Mammary epithelial cell (primary cell): ENCODE measurements at places on chromosomes 6 and 20. TPM values are rescaled to one million over a fixed set of nuclear protein-coding genes. Genes with fewer than 3 reads are reported as not detected.

GRCh38 chr20:63309261-63310071 lies 16.5 kb downstream of the COL20A1 start:
- DNase-seq = no peak

GRCh38 chr6:149990661-149991471 lies 27.1 kb downstream of the ULBP1 start:
- DNase-seq = no peak

DNA sequence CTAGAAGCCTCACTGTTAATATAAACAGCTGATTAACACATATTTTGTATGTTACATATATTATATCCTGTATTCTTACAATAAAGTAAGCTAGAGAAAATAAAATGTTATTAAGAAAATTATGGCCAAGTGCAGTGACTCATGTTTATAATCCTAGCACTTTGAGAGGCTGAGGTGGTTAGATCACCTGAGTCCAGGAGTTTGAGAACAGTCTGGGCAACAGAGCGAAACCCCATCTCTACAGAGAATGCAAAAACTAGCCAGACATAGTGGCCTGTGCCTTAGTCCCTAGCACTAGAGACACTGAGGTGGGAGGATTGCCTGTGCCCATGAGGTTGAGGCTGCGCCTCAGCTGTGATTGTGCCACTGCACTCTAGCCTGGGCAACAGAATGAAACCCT lies 81.9 kb downstream of the NCOA3 start:
- no peak for DNase-seq

DNA sequence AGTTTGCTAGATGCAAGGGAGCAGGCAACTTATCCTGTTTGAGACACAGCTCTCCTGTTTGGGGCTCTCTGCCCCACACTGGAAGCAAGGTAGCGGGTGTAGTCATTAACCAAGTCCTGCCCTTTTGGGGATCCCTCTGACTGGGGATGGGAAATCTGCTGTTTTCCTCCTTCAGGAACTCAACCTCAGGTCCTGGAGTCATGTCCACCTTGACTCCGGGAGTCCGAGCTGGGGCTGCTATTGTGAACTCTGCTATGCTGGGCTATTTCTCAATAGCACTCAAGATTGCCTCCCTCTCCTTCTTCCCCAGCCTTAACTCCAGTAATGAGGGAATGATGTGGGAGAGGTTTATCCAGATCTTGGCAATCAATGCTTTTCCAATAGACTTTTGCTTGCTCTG lies 54.1 kb upstream of the CHD6 start:
- no peak for DNase-seq

DNA sequence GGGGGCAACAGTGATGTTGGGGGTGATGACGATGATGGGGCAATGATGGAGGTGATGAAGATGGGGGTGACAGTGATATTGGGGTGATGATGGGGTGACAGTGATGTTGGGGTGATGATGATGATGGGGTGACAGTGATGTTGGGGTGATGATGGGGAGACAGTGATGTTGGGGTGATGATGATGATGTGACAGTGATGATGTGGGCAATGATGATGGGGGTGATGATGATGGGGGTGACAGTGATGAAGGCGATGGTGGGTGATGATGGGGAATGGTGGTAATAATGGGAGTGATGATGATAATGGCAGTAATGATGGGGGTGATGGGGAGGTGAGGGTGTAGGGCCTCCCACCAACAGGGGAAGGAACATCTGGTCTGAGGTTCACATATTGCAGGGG lies 150.6 kb downstream of the ERMARD start:
- DNase-seq = no peak

GRCh38 chr6:15501826-15502445 lies 160.9 kb downstream of the DTNBP1 start:
- no peak for DNase-seq

- DNase-seq = no peak
Measured at GRCh38 chr6:167559675-167560479, 235.0 kb downstream of the TTLL2 start.

DNA sequence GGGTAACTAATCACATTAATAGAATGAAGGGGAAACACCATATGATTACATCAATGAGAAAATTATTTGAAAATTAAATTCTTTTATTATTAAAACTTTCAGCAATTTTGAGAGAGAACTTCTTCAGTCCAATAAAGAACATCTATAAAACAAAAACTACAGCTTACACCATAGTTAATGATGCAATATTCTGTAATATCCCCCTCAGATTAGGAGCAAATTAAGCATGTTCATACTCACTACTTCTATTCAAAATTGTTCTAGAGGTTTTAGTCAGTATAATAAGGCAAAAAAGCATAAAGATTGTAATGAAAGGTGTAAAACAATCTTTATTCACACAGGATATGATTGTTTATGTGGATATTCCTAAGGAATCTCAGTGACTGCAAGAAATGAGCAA lies 465.4 kb downstream of the CD109 start:
- DNase-seq = no peak

DNA sequence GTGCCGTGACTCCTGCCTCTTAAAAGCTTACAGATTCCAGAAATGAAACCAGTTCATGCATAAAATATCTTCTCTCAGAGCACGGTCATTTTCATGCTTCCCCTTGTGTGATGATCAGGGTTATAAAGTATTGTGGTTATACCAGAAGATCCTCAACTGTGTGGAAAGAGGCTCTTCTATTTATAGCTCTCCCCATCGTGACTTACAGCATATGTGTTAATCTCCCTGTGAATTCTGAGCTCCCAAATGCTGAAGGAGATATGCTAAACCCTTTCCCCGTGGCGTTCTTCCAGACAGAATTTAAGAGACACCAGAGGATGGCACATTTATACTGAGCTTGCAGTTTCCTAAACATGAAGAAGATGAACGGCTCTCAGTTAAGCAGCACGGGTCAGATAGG lies 158.8 kb downstream of the CDH26 start:
- no peak for DNase-seq

DNA sequence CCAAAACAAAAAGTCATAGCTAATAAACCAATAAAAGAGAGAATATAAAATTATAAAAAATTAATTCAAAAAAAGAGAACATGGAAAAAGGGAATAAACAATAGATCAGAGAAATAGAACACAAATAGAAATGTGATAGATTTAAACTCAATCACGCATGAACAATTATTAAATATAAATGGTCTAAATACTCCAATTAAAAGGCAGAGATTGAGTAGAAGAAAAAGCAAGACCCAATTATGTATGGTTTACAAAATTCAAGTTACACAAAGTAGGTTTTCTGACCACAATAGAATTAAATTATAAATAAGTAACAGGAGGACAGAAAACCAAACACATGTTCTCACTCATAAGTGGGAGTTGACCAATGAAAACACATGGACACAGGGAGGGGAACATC lies 36.4 kb upstream of the MAN1A1 start:
- DNase-seq = no peak

GRCh38 chr6:4366635-4367395 lies 231.4 kb upstream of the ECI2 start:
- DNase-seq = no peak

- no peak for DNase-seq
Measured at GRCh38 chr6:88808381-88808780, 155.0 kb downstream of the RNGTT start.

- no peak for DNase-seq
Measured at GRCh38 chr6:86331265-86331840, 606.0 kb upstream of the HTR1E start.

- DNase-seq = peak; percentile 81
Measured at GRCh38 chr6:42239736-42240375, 22.2 kb upstream of the MRPS10 start.

- peak; percentile 92 for DNase-seq
Measured at GRCh38 chr6:4804095-4804494, 27.9 kb downstream of the CDYL start.

DNA sequence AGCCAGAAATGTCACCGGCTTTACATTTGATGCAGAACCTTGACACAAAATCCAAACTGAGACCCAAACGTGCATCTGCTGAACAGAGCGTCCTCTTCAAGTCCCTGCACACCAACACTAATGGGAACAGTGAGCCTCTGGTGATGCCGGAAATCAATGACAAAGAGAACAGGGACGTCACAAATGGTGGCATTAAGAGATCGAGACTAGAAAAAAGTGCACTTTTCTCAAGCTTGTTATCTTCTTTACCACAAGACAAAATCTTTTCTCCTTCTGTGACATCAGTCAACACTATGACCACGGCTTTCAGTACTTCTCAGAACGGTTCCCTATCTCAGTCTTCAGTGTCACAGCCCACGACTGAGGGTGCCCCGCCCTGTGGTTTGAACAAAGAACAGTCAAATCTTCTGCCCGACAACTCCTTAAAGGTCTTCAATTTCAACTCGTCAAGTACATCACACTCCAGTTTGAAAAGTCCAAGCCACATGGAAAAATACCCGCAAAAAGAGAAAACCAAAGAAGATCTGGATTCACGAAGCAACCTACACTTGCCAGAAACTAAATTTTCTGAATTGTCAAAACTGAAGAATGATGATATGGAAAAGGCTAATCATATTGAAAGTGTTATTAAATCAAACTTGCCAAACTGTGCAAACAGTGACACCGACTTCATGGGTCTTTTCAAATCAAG lies 108.4 kb downstream of the RTN4IP1 start:
- DNase-seq = no peak

DNA sequence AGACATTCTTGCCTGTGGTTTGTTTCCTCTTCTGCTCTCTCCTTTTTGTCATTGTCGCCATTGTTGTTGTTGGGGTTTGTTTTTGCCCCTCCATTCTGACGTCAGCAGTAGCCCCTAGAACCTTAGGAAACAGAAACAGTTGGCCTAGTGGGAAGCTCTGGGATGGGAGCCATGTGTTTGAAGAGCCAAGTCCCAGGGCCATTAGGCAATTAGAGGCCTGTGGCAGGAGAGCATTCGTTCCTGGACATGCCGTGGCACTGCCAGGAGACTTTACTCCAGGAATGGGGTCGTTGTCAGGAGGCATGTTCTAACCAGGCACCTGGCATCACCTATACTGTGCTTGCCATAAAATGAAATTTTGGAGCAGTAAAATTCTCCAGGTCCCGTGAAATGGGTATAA lies 39.7 kb downstream of the PPARD start:
- DNase-seq = no peak

- no peak for DNase-seq
Measured at GRCh38 chr20:63132131-63132714, 83.7 kb downstream of the YTHDF1 start.

DNA sequence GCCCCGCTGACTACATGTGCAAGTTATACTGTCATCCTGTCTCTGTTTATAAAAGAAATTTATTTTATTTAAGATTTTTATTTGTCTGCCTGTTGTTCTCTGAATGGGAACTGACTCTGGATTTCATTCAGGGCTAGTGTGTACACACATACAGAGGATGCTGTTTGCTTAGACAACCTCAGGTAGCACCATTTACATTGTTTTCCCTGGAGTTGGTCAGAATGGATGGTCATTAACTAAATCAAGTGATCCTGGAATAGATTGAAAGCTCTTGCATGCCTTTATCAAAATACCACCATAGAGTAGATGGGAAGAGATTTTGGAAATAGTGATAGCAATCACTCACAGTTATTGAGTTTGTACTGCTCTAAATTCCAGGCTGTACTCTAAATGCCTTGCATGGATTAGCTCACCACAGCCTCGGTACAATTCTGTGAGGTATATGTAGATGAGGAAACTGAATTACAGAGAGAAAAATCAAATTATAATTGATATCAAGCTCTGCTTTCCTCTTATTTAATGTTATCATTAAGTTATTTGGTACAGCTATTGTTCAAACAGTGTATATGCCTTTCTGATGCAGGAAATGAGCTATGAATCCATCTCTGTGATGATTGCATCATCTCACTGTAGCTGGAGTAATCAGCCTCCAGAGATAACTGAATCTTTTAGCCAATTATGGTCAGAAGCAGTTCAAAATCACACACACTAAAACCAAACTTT lies 51.9 kb downstream of the RNF217 start:
- peak; percentile 46 for DNase-seq

DNA sequence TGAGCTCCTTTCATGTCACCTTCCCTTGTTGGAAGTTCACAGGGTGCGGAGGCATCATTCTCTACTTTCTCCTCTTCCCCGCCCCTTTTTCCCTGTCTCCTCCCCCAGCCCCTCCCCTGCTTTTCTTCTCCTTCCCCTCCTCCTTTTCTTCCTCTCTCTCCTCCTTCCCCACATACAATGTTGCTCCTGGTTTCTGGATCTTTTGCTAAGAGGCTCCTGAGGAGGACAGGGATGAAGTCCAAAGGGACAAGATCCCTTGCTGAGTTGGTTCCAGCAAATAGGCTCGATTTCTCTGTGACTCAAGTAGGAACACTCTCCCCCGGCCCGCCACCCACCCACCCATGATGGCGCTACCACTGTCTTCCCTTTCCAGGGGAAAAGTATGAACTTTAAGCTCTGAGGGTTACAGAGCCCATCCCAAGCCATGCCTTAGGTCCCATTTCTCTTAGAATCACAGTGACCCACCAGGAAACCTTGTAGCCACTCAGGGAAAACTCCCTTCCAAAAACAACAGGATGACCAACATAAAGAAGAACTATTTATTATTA lies 852 bp upstream of the TFEB start:
- DNase-seq = no peak

GRCh38 chr6:25463441-25463840 lies 184.3 kb downstream of the CARMIL1 start:
- DNase-seq = no peak

DNA sequence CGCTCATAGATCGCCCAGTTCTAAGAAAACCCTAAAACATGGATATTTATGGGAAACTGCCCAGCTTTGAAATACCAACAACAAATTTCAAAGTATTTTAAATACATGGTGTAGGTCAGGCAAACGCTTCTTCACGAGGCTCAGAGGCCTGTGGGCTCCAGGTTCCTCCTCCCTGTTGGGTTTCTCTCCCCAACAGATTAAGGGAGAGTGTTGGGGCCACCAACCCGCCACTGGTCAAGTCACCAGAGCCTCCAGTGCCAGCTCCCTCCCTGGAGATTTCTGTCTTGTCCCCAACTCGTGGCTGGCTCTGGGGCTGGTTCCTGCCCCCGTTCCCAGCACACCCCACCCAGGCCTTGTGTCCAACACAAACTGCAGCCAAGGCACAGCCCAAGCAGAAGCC lies 87.9 kb downstream of the PTPN1 start:
- DNase-seq = no peak

- no peak for DNase-seq
Measured at GRCh38 chr6:168605964-168606363, 165.0 kb downstream of the SMOC2 start.

The RAMACL gene
- 0.83 TPM for total RNA-seq

The ELOVL2 gene
- not detected in 2 replicates for total RNA-seq

The MAP7 gene
- total RNA-seq = 38.2 TPM

The HLA-DOB gene
- 8.3 TPM for total RNA-seq

The MYB gene
- total RNA-seq = 0.40 TPM in 1 of 2 replicates, not detected in the other

The MGME1 gene
- total RNA-seq = 15.8 TPM

The KCNK16 gene
- not detected in 2 replicates for total RNA-seq

The SASH1 gene
- 17.3 TPM for total RNA-seq

The ADGB gene
- total RNA-seq = not detected
